Gastrocnemius medialis (tissue), 4 donors: ENCODE measurements at places on chromosomes 3 and 15. TPM values are rescaled to one million over a fixed set of nuclear protein-coding genes. Genes with fewer than 3 reads are reported as not detected.

The EPHB1 gene
- total RNA-seq, result 1.00 TPM

The NEO1 gene
- total RNA-seq, result 32.0 TPM

The CCDC14 gene
- total RNA-seq, result 16.7 TPM

The ACVR2B gene
- 10.0 TPM for total RNA-seq

GRCh38 chr15:31345606-31346366, 19.2 kb downstream of the KLF13 start:
- no peak for DNase-seq

DNA sequence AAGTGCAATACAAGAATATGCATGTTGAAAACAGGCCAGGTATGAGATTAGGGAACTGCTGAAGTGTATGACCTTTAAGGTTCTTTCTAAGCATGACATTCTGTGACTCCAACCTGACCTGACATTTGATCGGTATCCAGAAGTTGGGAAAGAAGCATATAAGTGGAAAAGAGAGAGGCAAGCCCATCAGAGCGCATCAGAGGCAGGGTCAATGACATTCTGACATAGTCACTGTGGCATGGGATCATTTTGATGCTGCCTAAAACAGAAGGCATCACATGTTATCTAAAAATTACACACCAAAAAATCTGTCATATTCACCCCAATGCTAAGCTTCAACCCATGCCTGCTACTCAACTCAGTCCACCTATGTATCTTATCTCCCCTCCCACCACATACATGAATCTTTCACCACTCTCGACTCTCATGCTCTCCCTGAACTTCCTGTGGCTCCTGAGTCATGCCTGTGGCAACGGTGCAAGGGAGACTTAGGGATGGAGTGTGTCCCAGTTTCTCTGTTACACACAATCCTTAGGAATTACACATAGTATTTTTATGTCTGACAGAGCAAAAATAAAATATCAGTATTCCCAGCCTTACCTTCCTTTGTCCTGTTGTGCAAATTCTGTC, 20.5 kb upstream of the LRRN1 start:
- DNase-seq, result peak; percentile 48

GRCh38 chr3:136932978-136933772, 24.6 kb upstream of the IL20RB start:
- DNase-seq, result no peak

GRCh38 chr3:107620534-107620933, 97.8 kb downstream of the BBX start:
- no peak for DNase-seq
